CD4-positive, alpha-beta T cell treated with Interleukin-15 for 4 hours (primary cell): ENCODE measurements at places on chromosomes 16 and 17.

- DNase-seq = no peak
Observed at GRCh38 chr17:36723459-36724025, 122.2 kb downstream of the MRM1 start.

GRCh38 chr17:41864498-41864835 lies 756 bp downstream of the KLHL11 start:
- no peak for DNase-seq

- no peak for DNase-seq
Observed at GRCh38 chr17:66784621-66785364, 50.1 kb upstream of the CACNG5 start.

DNA sequence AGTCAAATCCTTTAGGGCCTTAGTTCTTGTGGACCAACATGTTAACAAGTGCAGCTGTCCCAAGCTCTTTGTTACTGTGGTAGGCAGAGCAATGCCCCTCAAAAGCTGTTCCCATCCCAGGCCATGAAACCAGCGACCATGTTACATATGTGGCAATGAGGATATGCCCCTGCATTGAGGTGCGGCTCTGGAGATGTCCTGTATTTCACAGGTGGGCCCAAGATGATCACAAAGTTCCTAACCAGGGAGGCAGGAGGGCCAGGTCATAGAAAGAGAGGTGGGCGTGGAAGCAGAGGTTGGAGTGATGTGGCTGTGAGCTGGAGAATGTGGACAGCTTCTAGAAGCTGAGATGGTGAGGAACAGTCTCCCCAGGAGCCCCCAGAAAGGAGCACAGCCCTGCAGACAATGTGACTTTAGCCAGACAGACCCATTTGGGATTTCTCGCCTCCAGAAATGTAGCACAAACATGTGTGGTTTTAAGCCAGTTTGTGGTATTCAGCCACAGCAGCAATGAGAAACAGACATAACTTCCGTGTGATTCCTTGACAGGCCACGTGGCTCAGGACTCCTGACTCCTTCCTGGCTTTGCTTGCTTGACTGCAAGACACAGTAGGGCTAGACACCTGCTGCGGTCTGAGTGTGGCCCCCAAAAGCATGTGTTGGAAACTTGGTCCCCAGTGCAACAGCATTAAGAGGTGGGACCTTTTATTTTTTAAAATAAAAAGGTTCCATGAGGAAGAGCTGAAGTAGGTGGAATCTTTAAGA lies 778.3 kb downstream of the KCNJ18 start:
- no peak for DNase-seq

- no peak for DNase-seq
Observed at GRCh38 chr16:583815-584591, 5.9 kb upstream of the RAB40C start.

DNA sequence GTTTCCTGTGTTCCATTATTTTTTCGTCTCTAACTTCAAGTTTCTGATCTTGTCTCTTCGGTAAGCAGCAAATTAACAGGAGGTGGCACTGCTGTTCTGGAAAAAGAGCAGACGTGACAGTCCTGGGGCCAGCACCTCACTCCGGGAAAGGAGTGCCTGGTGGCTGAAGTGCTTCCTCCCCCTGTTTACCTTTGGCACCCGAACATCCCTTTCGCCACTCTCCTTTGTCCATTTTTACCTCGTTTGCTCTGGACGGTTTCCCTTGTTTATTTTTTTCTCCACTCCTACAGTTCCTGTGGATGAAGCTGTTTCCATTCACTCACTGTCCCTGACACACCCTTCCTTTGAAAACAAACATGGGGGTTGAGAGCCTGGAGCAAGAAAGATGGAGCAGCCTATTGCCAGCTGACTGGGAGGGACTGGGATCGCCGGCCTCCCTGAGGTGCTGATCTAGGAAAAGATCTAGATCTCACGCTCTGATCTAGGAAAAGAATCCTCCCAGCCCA lies 12.6 kb downstream of the SAP30BP start:
- DNase-seq = no peak

DNA sequence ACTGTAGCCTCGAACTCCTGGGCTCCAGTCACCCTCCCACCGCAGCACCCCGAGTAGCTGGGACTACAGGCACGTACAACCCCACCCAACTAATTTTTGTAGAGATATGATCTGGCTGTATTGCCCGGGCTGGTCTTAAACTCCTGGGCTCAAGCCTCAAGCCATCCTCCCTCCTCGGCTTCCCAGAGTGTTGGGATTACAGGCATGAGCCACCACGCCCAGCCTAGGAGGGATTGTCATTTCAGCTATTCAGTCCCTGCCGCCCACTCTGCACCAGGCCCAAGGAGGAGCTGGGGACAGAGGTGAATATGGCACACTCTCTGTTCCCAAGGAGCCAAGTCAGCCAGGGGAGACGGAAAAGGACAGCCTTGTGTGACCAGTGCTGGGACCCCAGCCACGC lies 256.2 kb downstream of the PARN start:
- DNase-seq = no peak

DNA sequence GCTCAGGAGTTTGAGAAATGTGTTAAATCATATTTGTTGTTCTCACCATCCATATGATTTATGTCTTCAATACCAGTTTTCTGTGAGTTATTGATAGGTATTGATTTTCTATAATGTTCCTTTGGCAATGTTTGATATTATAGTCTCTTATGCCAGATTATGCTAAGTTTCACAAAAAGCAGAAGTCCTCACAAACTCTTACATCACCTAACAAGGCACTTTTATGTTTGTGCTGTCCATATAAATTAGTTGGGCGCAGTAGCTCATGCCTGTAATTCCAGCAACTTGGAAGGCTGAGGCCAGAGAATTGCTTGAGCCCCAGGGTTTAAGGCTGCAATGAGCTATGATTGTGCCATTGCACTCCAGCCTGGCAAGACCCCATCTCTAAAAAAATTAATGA lies 12.6 kb upstream of the UQCRC2 start:
- DNase-seq = no peak

- DNase-seq = no peak
Observed at GRCh38 chr17:15268461-15268860, 3.3 kb upstream of the PMP22 start.

- no peak for DNase-seq
Observed at GRCh38 chr17:64575431-64575830, 68.7 kb downstream of the CEP95 start.

DNA sequence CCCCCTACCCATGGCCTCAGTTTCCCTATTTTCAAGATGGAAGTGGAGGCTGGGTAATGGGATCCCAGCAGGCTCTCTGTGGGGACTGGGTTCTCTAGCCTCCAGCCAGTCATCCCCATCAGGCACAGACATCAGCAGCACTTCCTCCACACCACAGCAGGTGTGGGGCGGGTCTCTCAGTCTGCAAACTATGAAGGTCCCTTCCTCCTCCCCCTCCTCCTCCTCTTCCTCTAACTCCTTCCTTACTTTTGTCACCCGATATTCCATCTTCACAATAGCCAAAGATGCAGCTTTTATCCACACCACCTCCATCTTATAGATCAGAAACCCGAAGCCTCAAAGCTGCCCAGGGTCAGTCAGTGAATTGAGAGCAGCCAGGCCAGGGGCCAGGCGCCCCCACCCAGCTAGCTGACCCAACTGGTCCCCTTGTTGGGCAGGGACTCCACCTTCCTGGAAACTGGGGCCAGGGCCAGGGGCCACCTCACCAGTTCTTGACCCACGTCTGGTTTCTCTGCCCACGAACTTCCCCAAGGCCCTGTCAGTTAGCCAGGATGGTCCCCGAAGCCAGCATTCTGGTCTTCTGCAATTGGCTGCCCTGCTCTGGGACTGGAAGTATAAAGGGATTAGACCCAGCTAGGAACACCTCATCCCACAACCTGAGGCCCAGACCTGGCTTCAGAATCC lies 2.5 kb downstream of the FAM83G start:
- no peak for DNase-seq

- peak; percentile 49 for DNase-seq
Observed at GRCh38 chr17:47253541-47254402, at the start of gene ITGB3. Gene ITGB3 (plus strand): TSS chr17:47253827. CDS start chr17:47253862, 35 bp downstream.

- DNase-seq = no peak
Observed at GRCh38 chr17:50196826-50197225, 4.6 kb downstream of the COL1A1 start.

GRCh38 chr17:82895087-82895486 lies 55.3 kb upstream of the ZNF750 start:
- no peak for DNase-seq

- DNase-seq = no peak
Observed at GRCh38 chr17:43660816-43661493, 767 bp downstream of the MEOX1 start.

DNA sequence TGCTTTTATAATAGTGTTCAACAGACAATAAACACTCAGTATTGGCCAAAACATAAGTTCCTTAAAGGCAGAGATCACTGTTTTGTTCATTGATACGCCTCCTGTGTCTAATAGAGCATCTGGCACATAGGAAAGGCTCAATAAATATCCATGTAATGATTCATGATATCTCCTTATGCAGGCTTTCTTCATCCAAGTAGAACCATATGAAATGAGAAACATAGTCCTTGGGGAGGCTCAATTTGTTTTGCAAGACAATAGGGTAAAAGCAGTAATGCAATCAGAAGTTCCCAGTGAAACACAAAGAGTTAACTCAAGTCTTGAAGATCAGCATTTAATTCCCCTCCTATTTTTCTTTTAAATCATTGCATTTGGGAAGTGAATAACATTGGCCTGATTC lies 16.4 kb downstream of the CDH8 start:
- no peak for DNase-seq

DNA sequence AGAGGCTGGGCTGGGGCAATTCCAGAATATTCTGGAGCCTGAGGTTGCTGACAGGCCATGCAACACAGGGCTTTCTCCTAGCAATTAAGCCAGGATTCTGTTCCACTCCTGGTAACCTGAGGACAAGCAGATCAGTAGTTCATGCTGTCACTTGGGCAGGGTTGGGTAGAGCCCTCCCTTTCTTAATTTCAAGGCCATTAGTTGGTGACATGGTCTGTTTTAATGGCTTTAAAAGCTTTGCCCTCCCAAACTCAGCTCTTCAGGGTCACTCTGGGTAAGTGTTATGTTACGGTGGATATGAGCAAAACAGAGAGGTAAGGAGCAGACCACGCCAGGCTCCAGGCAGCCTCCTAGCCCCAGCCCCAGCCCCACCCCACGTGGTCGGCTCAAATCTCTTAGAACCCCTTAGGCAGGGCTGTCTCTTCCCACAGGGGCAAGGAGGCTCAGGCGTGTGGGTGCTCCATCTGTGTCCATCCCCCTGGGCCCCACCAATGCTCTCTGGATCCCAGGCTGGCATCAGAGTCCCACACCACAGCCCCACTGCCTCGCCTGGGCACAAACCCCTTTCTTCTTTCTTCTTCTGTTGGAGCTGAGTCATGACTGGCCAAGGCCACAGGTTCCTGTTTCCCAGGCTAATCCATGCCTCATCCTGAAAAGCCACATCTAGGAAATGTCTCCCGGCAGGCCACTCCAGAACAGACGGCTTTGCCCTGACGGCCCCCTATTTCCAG lies 27.5 kb downstream of the CEP295NL start:
- DNase-seq = no peak

GRCh38 chr17:48869821-48870318 lies 22.7 kb upstream of the ATP5MC1 start:
- DNase-seq = no peak

DNA sequence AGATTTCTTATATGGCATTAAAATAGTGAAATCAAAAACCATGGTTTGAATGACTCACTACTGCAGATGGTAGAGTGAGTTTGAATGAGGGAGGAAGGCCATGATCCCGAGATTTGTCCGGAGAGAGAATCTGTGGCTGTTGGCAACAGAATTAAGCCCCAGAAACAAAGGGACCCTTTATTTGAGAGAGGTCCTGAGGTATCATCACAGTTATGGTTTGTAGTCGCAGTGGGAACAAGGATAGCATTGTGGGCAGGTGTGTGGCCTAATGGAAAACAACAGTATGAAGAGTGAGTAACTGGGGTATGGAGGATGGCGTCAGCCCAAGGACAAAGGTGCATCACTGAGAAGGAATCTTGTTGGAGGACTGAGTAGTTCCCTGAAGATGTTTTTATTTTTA lies 8.5 kb upstream of the ZFP3 start:
- no peak for DNase-seq

DNA sequence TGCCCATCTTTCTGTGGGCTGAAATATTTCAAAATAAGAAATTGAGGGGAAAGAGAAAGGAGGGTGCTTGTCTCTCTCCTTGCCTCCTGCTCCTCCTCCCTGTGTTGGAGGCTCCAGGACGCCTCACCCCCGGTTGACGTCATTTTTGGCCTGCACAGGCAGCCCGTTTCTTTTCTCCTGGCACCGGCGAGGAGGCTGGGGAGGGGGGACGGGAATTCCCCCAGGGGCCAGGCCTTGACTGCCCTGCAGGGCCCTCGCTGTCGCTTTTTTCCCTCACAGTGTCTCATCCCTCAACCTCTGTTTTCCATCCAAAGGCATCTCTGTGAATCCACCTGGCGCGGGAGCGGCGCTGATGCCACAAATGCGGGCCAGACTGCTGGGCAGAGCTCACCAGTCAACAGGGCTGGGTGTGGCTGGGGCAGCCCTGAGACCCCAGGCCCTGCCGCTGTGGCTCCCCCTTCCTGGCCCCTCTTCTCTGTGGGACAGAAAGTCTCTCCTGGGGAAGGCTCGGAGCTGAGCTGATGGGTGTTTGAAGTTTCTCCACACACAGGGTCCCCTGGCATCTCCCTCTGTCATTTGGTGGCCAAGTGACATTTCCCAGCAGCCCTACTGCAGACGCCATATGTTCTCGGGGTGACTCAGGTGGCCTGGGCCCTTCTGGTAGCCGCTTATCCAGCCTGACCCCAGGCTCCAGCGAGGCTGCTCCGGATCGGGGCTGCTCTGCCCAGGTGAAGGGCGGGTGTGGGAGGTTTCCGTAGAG lies 16.0 kb downstream of the CENPX start:
- no peak for DNase-seq

DNA sequence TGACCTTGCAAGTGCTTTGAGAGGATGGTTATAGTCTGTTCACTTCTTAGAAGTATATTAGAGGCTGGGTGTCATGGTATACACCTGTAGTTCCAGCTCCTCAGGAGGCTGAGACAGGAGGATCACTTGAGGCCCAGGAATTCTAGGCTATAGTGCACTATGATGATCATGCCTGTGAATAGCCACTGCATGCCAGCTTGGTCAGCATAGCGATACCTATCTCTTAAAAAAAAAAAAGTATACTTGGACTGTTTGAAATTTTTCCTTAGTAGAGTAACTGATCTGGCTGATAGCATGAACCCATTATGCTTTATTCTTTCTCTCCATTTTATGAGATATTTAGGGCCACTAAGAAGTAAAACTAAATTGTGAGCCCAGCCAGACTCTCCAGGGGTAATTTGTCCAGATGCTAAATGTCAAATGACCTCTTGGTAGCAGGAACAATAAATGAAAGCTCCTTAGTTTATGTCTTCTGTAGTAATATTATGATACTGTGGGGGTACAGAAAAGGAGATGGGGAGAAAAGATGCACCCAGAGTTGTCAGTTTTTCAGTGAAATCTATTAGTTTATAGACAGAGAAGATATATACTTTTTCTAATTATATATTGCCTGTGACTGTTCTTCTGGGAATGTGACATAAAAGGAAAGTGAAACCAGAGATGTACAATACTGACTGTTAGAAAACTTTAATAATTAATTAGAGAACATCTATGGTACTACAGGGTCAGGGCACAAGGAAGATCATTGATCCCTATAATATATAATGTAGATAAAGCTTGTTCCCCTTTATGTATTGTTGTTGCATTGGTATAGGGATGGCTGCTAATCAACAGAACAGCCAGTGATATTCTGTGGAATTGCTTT lies 335.3 kb upstream of the TBX2 start:
- no peak for DNase-seq
